ENCODE measurements at places on chromosomes 1 and 21. TPM values are rescaled to one million over a fixed set of nuclear protein-coding genes. Genes with fewer than 3 reads are reported as not detected.

- DNase-seq, result no peak
Observed at GRCh38 chr1:145855426-145855948, 3.4 kb downstream of the PIAS3 start.

DNA sequence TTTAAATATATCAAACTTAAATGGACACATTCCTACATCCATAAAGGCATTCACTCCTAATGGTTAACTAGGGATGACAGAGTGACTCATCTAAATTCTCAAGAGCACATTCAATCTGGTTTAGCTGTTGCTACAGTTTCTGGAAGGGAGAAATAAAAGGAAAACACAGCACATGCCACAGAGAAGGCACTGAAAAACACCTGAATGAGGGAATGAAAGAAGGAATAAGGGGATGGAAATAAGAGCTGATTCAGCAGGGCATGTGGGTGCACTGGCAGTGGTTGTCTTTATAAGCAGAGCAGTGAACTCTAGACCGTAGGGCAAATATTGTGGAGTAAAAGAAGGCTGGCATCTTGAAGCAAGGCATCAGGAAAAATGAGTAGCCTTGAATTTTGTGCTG is 79.3 kb downstream of the LHX4 start:
- DNase-seq, result peak; percentile 9

- no peak for DNase-seq
Observed at GRCh38 chr1:1627829-1628753, 3.9 kb upstream of the MMP23B start.

DNA sequence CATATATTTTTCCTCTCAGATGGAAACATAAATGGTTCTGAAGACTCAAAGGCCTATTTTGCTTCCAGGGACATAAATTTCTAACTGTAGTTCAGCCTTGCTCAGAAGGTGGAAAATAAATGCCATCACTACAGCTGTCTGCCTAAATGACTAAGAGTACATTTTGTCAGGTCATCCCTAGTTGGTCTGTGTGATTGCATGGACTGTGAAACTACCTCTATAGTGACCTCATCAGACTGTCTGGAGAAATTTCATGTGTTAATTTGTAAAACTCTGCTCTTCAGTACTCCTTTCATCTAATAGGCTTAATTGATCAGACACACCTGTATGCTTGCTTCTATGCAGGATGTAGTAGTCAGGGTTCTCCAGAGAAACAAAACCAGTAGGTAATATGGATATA is 886.9 kb downstream of the AMY1C start:
- DNase-seq, result no peak

DNA sequence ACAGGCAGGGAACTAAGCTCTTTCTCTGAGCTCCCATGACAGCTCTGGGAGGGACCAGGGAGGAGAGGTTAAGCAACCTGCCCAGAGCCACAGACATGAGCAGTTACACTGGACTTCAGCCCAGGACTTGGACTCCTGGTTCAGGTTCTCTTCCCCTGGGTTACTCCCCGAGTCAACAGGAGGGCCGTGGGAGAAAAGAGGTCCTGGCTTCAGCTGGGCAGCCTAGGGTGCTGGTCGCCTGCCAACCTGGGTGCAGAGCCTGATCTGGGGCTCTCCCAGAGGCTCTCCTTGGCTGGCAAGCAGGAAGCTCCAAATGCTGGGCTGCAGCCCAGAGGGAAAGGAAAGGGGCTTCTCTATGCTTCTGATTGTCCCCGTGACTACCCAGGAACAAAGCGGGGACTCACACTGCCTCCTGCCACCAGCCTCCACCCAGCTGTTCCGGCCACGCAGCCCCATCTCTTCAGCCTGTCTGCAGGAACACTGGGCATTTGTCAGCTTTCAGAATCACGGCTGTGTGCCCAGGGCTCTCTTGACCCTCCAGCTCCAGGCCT is 141.8 kb downstream of the HIVEP3 start:
- no peak for DNase-seq

DNA sequence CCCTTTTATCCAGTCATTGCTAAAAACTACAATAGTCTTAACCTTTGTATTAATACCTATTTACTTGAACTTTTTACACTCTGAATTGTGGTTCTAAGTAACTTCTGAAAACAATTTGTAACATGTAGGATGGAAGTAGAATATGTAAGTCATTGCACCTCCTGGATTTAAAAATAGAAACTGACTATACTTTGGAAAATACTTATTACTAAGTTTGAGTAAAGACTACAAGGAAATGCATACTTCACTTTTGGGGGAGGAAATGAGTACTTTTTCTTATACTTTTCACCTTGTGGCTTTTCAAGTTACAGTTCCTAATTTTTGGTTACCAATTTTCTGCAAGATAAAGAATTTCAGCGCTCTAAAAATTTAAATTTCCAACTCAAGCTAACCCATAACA is 8.7 kb downstream of the RGS18 start:
- DNase-seq, result no peak

DNA sequence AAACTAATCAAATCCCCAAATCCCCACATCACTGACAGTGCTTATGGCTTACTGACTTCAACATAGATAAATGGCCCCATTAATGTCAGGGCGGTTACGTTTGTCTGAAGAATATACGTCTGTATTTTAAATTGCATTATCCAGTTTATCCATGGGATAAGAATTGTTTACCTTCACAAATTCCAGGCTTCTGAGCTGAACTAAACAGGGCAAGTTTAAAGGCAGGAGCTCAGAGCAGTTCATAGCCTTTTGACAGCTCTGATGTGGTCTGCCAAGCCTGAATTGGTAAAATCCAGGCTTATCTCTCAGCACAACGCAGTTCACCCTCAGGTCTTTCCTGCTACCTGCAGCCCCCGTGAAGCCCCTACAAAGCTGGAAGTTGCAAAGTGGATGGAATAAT is 79.5 kb upstream of the GREM2 start:
- DNase-seq, result peak; percentile 40

IL19 gene
- not detected for total RNA-seq

GRCh38 chr1:152374451-152374850 is 14.6 kb upstream of the FLG2 start:
- no peak for DNase-seq

DNA sequence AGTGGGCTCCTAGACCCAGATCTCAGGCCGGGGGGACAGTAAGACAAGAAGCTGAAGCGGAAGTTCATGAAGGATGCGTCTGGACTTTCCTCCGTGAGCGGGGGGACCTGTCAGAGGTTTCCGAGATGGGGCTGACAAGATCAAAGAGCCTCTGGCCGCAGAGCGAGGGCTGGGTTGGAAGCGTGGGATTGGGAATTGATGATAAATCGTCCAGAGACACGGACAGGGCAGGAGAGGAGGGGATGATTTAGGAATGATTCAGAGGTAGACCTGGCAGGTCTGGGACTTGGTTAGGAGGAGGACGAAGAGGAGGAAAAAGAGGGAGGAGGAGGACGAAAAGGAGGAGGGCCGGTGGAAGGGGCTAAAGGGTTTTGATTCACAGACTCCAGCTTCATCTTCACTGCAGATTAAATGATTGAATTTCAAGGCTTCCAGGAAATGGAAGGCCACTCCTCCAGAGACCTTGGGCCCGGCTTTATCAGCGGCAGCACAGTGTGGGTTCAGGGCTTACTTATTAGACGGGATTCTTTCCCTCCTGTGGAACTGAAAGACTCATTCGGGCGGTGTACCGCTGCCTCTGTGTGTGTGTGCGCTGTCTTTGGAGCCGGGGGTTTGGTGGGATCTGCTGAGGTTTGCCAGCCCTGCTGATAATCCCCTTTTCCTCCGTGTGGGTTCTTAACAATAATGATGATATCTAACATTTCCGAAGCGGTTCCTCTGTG is 85.7 kb upstream of the SLC45A1 start:
- DNase-seq, result no peak

ITGB3BP gene
- 35.4 TPM for total RNA-seq

- DNase-seq, result no peak
Observed at GRCh38 chr1:7805460-7805859, 21.4 kb downstream of the PER3 start.

DNA sequence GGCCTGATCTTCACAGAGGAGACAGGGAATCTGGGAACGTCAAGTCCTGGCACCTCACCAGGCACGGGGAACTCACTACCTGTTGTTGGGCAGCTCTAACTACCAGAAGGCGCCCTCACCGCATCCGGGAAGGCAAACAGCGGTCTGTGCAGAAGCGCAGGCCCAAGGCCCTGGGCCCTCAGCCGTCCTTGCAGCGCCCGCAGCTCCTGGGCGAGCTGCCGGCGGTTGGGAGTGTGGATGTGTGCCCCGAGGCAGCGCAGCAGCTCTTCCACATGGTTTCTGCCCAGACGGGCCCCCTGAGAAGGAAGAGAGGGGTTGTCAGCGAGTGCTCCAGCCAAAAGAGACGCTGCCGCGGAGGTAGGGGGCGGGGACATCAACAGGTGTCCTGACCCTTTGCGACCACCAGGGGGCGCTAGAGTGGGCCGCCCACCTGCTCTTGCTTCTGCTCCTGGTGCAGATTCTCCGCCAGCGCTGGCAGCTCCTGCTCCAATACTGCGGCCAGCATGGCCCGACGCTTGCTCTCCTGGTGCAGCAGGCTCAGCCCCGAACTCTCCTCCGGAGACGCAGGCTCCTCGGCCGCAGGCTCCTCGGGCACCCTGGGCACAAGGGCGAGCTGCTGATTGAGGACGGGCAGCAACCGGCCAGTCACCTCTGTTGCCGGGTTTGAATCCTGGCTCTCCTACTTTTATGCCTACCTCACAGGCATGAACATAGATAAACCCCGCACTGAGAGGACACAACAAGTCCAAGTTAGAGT is 9.3 kb downstream of the MAP3K6 start:
- peak; percentile 55 for DNase-seq

GRCh38 chr1:99619583-99619982 is 26.3 kb upstream of the PALMD start:
- DNase-seq, result no peak

DNA sequence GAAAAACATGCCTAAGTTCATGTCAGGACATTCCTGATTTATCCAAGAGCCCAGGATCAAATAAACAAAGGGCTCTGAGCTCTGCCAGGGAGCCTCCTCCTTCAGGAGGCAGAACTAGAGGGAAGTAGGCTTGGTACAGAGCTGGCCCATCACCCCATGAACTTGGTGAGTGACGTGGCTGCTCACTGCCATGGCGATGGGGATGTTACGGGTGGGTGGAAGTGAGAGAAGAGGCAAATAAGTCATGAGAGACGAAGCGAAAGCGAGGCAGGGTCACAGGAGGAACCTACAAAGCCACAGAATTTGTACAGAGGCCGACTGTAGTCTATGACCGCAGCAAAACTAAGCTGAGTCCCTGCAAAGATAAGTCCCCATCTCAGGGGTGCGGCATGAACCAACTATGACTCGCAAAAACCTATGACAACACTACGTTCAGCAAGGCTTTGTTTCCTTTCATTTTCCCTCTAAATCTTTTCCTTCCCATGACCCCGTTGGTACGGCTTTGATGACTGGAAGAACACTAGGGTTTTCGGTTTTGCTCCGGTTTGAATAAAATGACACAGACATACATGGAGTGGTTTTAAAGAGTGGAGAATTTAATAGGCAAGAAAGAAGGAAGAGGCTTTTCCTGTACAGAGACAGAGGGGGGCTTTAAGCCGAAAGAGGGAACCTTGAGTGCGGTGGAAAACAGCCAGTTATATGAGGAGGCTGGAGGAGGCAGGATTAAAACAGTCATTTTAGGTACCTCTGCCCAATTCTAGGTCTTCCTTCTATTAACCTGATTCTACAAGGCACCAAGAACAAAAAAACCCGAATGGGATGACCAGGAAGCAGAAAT is 74.1 kb downstream of the CD46 start:
- DNase-seq, result peak; percentile 54

DNA sequence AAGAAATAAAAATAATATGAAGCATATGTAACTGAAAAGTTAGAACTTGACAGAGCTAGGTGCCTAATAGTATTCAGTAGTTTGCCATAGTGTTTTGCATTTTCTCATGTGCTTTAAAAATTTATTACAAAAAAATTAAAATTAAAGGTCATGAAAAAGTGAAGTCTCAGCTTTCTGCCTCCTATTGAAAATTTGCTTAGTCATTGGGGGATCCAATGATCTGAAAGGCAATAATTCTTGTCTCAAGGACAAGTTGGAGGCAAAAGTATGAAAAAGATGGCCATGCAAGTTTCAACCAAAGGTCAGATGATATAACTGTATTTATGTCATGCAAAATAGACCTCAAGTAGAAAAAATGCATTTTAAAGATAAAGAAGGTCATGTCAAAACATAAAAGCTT is 140.7 kb downstream of the DUSP10 start:
- DNase-seq, result no peak

- DNase-seq, result no peak
Observed at GRCh38 chr21:45330851-45331261, 43.2 kb upstream of the POFUT2 start.

DNA sequence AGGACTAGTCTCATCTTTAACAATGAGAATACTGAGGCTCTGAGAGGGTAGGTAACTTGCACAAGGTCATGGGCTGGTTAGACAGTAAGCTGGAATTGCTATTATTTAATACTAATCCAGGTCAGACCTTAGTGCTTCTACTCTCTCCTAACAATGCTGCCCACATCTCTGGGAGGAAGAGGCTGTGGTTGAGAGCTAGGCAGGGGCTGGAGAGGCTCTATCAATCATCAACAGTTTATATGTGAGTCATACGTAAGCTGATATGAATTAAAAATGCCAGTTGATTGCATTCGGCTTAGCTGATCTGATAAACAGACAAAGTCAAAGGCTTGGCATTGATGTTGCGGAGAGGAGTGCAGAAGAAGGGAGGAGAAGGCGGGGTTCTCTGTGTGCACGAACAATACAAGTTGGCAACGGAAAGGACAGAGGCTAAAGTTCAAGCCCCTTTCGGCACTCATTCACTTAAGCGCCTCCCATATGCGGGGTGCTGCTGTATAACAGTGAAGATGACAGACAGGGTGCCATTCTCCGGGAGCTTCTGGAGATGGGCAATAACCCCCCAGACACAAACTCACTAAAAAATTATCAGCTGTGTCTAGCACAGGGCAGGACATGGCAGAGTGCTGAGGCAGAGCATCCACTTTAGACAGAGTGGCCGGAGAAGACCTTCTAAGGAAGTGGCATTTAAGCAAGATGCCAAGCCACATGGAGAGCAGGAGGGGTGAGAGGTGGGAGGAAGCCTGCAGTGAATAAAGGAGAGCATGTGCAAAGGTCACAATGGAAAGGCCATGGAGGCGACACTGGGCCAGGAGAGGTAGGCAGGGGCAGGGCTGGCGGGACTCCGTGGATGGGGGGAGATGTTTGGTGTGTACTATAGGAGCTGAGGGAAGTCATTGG is 195.2 kb downstream of the ZSCAN20 start:
- DNase-seq, result no peak

DEPDC1 gene
- total RNA-seq, result 10.8 TPM

DNA sequence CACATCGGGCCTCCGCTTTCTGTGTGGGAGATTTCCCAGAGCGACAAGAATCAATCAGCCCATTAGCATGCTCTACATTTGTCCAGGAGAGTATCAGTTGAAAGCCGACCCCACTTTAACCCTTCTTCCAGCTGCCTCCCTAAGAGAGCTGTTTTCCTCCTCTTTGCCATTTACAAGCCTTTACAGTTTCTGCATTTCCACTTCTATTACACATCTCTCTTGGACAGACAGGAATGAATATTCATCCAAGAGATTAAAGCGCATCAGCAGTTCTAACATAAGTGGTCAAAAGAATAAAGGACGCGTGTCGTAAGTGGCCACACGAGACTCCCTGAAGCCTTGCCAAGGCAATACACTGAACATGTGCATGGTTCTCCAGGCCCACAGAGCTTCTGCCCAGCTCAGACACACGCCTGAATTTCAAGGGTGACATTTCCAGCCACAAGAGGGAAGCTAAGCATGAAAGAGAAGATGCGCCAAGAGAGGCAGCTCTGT is 47.3 kb downstream of the FAM78B start:
- no peak for DNase-seq

- no peak for DNase-seq
Observed at GRCh38 chr21:32320726-32321125, 22.1 kb downstream of the MRAP start.

All from umbilical cord (tissue), 2 donors.